T-helper 17 cell (primary cell): ENCODE measurements at places on chromosomes 2 and 18.

GRCh38 chr18:36828630-36829361 lies at the start of the genes KIAA1328 and TPGS2:
Gene KIAA1328 (plus strand): TSS chr18:36829127. CDS start chr18:36829139, 12 bp downstream.
Gene TPGS2 (minus strand): TSS chr18:36829002. CDS start chr18:36828767, 235 bp downstream.
- DNase-seq = peak; percentile 91

DNA sequence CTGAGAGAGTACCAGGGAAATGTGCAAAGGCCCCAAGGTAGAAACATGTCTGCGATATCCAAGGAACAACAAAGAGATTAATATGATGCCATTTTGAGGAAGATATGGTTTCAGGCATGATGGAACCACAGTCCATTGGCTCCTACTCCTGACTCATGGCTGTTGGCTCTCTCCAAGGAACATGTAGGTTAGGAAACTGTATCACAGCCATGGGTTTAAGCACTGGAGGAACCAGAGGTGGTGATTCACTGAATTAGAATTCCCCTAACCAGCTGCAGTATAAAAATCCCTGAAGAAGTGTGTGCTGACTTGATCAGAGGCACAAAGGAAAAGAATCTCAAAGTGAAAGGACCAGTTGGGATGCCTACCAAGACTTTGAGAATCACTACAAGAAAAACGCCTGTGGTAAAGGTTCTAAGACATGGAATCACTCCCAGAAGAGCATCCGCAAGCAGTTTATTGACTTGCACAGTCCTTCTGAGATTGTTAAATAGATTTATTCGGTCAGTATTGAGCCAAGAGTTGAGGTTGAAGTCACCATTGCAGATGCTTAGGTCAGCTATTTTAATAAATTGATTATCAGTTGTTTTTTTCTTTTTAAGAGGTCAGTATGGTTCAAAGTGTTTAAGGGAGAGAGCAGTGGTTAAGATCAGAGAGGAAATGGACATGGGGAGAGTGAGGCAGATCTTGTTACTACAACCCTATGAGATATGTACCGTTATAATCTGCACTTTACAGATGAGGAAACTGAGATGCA lies 110.7 kb upstream of the OTX1 start:
- DNase-seq = no peak

DNA sequence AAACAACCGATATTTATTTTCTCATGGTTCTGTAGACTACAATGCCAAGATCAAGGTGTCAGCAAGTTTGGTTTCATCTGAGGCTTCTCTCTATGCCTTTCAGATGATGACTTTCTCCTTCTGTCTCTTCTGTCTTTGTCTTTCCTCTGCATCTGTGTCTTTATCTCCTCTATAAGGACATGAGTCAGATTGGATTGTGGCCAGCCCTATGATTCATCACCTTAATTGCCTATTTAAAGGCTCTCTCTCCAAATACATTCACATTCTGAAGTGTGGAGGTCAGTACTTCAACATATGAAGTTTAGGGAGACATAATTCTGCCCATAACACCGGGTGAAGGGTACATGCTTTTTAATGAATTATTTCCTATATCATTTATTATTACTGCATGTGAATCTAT lies 71.2 kb upstream of the CNTNAP5 start:
- DNase-seq = no peak

- DNase-seq = no peak
Observed at GRCh38 chr18:59848002-59848401, 51.8 kb upstream of the PMAIP1 start.

- DNase-seq = no peak
Observed at GRCh38 chr2:6828299-6828584, 37.5 kb downstream of the CMPK2 start.

DNA sequence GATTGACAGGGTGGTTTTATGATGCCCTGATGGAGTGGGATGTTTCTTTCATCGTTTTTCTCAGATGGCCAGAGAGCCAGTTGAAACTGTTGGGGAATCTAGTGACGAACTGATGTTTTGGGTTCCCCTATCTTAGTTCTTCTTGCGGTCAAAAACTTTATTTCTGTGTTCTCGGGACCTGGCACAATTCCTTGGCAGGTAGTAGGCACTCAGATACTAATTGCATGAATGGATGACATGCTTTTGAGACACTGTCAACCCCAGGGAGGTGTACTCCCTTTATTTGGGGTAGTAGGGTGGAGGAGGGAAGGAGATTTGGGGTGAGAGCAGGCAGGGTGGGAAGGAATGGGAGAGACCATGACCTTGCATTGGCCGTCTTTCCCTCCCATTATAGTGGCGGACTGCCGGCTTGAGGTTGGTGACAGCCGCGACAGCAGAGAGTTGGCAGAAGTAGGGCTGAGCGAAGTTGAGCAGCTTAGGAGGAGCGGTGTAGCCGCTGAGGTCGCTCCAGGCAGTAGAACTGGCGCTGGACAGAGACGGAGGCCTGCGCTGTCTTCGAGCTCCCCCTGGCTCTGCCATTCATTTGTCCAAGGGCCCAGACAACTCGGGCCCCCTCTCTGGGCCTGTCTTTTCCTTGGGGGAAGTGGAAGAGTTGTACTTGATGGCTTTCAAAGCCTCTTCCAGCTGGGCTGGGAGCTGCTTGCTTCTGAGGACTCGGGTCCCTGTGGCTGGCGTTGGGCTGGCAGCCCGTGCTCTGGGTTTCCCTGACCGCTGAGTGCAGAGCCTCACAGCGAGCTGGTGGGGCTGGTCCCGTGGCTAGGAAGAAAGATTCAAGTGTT lies 2.6 kb downstream of the TET3 start:
- peak; percentile 20 for DNase-seq

GRCh38 chr2:120802158-120802557 lies 66.5 kb downstream of the GLI2 start:
- no peak for DNase-seq

GRCh38 chr2:127991742-127992141 lies 36.1 kb downstream of the SAP130 start:
- DNase-seq = no peak

DNA sequence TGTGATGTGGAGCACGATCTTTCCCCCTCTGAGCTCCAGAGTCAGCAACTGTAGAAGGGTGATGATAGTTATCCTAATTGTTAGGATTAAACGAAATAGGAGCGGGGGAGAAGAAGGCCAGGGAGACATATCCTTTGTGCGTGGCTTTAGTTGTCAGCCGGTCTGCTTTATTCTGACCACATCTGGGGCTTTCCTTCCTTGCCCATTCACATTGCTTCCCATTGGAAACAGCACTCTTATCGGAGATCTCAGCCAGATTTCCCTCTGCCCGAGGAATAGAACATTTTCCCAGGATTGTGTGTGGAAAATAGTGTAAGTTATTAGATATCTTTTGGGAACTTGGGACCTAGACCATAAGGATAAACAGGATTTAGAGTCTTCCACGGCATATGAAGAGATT lies 1.5 kb downstream of the RALB start:
- no peak for DNase-seq

- peak; percentile 35 for DNase-seq
Observed at GRCh38 chr2:95345563-95346230, 48.5 kb downstream of the KCNIP3 start.

- DNase-seq = no peak
Observed at GRCh38 chr2:219243291-219243761, 1.9 kb downstream of the GLB1L start.

- DNase-seq = no peak
Observed at GRCh38 chr2:173353556-173353955, 1.1 kb upstream of the CDCA7 start.

DNA sequence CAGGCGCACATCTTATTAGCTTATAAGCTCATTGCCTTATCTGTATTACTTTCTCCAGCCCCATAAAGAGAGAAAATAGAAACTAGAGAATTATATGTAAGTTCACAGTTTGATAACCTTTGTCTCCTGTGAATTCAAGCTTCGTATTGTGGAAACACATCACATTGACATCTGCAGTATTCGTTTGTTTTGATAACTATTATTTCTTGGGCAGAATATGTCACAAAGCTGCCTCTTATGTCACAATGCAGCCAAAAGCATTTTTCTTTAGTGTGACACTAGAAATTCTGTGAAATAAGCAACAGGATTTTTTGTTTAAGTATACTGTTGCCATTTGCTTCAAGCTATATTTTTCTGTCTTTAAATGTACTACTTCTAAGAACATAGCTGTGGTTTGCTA lies 221.5 kb downstream of the DOK6 start:
- DNase-seq = no peak

DNA sequence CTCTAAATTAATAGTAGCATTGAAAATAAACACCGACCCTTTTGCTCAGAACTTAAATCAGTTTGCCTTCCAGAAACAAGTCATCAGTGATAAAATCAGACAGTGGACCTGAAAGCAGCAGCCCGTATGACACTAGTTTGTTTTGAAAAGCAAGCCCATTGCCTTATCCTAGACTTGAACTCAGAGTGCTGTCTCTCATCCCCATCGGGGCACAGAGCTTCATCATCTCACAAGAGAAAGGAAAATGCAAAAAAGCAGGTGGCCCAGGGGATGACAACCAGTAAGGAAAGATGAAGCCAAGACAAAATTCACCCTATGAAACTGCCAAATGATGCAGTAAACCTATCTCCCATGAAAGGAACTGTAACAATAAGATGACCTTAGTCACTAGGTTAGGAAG lies 71.2 kb downstream of the CERKL start:
- DNase-seq = no peak

- DNase-seq = no peak
Observed at GRCh38 chr2:179543361-179543901, 278.8 kb upstream of the SESTD1 start.

GRCh38 chr2:53510401-53510800 lies 257.2 kb upstream of the CHAC2 start:
- DNase-seq = no peak

- DNase-seq = no peak
Observed at GRCh38 chr2:238726670-238727584, 121.0 kb upstream of the TWIST2 start.

- DNase-seq = no peak
Observed at GRCh38 chr2:56018267-56018666, 94.7 kb upstream of the EFEMP1 start.
